Dermis microvascular lymphatic vessel endothelial cell (primary cell): ENCODE measurements at places on chromosomes 6 and 20.

DNA sequence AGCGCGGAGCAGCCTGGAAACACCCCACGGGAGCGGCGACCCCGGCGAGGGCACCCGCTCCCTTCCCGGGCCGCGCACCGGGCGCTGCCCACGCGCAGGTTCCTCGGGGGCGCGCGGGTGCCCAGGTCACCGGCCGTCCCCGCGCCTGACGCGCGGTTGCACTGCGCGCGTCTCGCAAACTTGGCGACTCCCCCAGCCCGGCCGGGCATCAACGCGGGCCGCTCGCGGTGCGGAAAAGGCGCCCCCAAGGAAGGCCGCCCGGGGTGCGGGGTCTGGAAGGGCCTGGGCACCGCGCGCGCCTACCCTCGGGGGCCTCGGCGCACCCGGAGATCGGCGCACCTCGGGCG, 555 bp upstream of the ZBTB46 start:
- DNase-seq, result no peak

DNA sequence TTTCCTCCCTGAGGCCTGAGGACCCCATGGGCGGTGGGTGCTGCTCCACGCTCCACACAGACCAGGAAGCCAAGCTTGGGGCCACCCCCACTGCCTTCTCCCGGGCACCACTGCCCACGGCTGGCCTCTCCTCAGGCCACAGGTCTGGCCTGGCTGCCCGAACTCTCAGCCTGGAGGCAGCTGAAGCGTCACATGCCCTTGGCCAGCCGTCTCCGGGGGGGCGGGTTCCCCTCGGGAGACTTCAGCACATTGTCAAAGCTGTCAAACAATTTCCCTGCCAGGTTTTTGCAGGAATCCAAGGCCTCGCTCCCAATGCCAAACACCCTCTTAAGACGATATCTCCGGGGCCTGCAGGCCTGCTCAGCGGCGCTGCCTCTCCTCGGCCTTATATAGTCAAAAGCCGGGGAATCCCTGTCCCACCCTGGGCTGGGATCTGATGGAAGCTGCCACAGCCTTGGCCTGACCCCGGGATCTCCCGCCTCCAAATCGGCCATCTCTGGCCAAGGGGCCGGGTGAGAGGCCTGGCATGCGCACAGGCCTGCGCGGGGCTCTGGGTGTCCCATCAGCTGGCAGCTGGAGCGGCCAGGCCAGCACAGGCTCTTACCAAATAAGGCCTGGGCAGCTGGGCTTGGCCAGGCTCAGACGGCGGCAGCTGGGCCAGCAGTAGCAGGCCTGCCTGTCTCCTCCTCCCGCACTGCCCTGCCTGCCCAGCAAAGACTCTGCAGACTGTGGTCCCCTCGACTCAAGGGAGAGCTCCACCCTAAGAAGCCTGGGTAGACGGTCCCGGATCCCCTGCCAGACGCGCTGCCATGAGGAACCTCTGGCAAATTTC, 49.7 kb downstream of the RBM38 start:
- no peak for DNase-seq

DNA sequence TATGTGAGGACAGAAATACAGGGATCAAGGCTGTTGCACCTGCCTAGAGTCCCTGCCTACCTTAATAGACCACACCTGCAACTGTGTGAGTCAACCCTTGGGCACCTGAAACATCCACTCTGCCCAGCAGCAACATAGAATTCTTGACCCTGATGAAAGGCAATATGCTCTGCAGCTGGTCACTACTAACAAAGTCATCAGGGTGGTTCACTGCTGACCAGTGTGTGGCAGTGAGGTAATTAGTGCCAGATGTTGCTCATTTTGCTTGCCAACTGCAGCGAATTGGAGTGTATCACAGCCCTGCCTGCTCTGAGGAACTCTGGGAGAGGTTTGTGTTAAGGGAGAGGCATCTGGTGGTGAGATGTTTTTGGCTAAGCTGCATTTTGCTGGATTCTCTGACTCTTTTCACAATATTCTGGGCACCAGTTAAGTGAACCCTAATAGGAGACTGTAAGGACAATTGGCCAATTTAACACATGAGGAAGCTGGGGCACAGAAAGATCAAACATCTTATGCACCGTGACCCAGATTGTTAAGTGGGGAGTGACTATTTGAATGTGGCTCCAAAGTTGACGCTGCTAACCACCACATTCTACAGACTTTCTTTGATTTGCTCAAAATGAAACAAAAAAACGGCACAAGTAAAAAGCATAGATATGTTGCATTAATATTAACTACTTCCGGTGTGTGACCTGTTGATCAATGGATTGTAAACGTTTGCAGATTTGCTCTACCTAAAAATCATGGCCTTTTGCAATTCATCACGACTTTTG, 61.9 kb upstream of the OPRM1 start:
- no peak for DNase-seq

- DNase-seq, result no peak
These were observed 12.1 kb downstream of the ANKRD60 start for GRCh38 chr20:58216334-58216733.

- no peak for DNase-seq
These were observed 782.4 kb upstream of the EYS start for GRCh38 chr6:66489269-66489987.

GRCh38 chr6:19181211-19181610, 656.0 kb upstream of the ID4 start:
- no peak for DNase-seq
